Spinal cord (tissue), 10 donors: ENCODE measurements at places on chromosomes 6 and 20.

GRCh38 chr6:30938730-30939129 is 2.0 kb upstream of the MUCL3 start:
- no peak for DNase-seq

DNA sequence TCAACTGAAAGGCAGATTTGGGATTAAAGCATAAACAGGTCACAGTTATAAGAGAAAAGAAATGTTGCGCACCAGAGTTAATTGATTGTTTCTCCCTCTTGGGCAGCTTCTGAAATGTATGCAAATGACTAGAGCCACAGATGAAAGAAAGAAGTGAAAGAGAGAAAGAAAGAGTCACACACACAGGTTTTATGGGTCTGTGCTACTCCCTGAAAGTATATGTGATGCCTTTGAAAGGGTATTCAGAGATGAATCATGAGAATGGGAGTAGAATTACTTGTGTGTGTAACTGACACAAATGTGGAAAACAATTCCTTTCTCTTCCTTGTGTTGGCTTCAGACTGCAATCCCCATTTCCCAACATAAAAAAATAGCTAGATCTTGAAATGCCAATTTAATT is 196.9 kb downstream of the FOXA2 start:
- no peak for DNase-seq

GRCh38 chr20:62339647-62340062 is 27.5 kb downstream of the LAMA5 start:
- DNase-seq, result no peak

DNA sequence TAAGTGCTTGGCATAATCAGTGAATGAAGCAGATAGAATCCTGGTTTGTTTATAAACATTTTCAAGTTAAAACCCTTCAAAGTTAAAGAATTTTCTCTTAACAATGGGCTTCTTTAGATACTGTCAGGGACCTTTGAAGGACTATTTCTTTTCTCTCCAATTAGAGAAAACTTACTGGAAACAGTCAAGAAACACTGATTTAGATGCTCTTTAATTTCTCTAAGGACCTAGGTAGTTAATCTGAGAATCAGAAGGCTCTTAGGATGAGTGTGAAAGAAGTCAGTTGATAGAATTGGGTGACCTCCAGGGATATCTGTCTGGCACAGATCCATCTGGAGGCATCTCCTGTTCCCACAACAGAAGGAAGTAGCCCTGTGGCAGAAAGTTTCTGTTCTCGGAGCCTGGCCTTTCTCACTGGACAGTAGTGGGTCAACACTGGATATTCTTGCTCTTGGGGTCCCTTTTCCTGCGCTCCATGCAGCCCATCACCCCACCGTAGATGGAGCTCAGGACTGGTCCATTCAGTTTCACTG is 22.5 kb downstream of the KIAA0408 start:
- no peak for DNase-seq

- no peak for DNase-seq
These were observed 469.8 kb downstream of the BMP2 start for GRCh38 chr20:7237251-7237650.

DNA sequence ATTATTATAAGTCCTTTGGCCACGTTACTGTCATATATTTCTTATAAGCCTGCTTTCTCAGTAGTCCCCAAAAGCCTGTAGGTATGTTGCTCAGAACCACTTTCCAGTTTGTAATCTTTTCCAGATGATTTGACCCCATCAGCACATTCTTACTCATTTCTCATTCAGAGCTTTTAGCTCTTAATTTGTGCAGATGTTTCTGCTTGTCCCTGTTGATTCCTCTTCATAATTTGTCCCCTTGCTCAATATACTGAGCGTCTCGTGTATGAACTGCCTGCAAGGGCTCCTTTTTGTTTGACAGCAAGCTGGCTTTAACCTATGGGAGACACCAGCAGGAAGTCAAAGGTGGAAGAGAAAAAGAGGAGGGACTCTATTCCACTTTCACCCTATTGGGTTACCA is 733.8 kb upstream of the GJE1 start:
- no peak for DNase-seq

GRCh38 chr6:149012040-149012545 is 265.3 kb downstream of the UST start:
- no peak for DNase-seq

GRCh38 chr6:41747256-41748101 is at the start of gene PGC:
Gene PGC (minus strand): TSS chr6:41747397. CDS start chr6:41747334, 63 bp downstream.
- DNase-seq, result no peak

DNA sequence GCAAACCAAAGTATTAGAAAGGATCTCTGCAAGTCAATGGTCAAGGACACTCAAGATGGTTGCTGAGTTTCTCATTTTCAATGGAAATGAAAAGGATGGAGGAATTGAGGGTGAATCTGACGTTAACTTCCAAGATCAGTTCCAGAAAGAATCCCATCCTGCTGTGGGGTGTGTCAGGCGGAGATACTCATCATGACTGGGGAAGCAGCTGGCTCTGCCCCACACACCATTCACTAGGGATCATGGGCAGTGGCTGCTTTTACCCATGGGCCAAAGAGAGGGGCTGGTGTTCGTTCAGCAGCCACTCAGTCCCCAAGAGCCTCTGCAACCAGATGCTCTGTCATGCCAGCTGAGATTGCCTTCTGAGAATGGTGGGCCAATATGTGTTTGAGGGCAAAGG is 102.3 kb upstream of the KCNK16 start:
- no peak for DNase-seq

GRCh38 chr6:47016261-47016660 is 25.9 kb downstream of the ADGRF1 start:
- DNase-seq, result peak; percentile 22

DNA sequence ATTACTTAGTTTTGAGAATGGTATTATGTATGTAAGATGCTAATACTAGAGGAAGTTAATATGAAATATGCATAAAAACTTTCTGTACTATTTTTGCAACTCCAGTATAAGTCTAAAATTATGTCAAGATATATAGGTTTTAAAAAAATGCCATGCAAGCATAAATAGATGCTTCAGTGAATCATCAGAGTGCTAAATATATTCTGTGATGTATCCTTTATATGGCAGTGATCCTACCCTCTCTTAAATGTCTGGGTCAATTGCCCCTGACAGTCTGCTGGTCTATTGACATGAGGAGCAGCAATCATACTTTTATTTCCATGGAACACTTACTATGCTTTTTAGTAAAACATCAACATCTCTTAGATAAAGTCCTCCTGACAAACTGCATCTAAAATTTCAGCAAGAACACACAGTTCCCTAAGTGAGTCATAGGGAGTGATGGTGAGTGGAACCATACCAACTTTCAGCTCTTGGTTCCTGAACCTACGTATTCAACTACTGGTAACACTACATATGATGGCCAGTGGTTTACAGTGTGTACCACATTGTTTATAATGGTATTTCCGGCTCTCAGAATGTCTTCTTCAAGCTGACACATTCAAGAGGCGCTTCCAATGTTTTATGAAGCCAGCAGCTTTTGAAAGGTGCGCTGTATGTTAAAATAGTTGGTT is 928.7 kb upstream of the GJE1 start:
- DNase-seq, result no peak

DNA sequence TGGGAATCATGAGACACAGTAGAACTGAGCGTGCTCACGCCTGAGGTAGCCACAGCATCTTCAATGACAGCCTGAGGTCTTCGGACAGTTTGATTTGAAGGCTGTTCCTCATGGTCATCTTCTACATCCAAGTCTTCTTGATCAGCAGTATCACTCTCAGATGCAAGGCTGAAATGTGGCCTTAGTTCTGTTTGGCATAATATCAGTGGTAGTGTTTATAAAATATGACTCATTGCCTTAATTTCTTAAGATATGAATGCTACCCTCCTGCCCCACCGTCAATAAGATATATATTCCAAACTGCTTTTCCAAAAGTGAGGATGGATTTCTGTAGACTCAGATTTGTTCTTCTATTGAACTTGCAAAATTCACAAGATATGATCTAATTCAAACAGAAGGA is 17.5 kb upstream of the MAP7 start:
- DNase-seq, result no peak

GRCh38 chr6:138978229-138978628 is 9.8 kb downstream of the REPS1 start:
- no peak for DNase-seq

DNA sequence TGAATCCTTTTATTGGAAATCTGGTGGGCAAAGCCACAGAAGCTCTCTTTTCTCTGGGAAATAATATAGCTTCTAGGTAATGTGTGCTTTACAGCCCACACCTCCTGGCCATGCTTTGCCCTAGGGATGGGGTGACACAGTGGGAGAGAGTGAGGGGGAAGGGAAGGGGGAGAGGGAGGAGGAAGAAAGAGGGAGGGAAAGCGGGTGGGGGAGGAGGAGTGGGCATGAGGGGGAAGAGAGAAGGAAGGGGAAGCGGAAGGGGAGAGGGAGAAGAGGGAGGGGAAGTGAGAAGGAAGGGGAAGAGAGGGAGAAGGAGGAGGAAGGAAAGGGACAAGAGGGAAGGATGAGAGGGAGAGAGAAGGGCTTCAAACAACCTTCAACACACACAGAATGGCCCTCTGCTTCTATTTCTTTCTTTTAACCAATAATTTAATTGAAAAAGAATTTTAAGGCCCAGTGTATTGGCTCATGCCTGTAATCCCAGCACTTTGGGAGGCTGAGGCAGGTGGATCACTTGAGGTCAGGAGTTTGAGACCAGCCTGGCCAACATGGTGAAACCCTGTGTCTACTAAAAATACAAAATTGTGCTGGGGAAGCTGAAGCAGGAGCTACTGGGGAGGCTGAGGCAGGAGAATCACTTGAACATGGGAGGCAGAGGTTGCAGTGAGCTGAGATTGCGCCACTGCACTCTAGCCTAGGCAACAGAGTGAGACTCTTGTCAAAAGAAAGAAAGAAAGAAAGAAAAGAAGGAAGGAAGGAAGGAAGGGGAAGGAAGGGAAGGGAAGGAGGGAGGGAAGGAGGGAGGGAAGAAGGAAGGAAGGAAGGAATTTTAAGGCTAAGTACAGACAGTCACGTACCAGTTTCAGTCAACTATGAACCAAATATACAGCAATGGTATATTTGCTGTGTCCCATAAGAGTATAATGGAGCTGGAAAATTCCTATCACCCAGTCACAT is 75.2 kb downstream of the RSPH3 start:
- DNase-seq, result no peak

DNA sequence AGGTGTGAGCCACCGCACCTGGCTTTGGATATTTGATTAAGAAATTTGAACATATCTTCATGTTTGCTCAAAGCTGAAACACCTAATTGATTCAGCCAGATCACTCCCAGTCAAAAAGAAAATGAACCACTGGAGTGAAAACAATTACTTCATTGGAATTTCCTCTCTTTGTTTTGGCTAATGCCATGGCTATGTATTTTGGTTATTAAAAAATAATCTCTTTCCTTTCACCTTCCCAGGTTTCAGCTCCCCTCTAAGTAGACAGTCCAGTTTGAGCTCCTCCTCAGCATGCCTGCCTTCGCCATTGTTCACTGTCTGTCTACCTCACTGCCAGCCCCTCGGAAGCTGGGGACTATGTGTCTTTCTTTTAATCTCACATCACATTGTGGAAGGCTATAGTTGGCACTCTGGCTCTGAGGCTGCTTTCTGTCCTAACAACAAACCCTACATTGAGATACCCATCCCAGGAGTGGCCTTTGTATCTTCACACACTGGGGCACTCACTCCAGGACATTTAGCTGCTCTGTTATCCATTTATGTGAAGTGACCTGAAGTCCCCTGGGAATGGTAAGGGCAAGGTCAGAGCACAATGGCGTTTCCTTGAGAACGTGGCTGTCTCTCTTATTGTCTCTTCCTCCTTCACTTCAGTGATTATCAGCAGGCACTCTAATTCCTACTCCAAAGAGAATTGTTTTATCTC is 764.0 kb upstream of the CITED2 start:
- DNase-seq, result no peak

- DNase-seq, result no peak
These were observed 3.5 kb upstream of the PLCG1 start for GRCh38 chr20:41133709-41134361.

DNA sequence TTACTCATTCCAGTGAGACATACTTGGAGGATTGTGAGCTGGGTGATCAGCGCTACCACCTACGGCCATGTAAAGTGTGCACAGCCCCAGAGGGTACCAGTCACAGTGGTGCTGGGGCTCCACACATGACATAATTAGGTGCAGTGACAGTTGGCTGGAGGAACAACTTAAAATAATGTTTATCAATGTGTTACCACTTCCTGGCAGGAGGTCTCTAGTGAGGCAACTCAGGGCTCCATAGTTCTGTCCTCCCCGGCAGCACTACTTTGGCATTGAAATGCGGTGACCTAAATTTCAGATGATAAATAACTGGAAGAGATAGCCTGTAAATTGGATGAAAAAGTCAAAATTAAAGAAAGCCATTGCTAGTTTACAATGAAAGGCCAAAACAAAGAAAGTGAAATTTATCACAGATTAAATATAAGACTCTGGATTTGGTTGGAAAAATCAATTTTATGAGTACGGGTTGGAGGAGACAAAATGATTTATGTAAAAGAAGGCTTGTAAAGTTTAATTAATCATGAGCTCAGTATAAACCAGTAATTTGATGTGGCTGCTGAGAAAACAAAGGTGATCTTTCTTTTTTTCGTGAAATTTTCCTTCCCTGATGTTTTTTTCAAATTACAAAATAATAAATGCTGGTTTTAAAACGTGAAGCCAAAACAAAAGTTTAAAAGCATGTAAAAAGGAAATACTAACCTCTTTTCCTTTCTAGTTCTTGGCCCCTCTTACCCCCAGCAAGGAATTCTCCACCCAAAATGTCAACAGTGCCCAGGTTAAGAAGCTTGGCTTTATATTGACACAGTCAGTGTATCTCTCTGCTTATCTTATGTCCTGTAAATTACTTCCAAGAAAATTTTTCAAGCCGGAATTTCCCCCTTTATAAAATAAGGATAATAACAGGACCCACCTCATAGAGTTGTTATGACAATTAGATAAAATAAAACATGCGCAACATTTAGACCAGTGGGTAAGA is 126.7 kb upstream of the NOX3 start:
- no peak for DNase-seq

- DNase-seq, result no peak
These were observed 57.6 kb upstream of the ZNFX1 start for GRCh38 chr20:49335476-49335875.

DNA sequence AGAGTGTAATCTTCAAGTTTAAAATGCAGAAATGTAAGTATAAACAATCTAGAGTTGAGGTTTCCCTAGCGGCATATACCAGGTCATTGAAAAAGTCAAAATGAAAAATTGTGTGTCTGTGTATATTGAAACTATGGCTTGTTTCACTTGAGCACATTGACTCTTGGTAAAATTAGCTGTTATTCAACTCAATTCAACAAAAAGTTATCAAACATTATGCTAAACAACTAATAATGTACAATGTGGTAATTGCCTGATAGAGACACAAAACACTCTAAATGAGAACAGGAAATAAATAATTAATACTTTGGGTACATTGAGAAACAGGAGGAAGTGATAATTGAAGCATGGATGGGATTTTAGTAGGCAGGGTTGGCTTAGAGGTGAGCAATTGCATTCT is 444.8 kb downstream of the CDKAL1 start:
- no peak for DNase-seq

DNA sequence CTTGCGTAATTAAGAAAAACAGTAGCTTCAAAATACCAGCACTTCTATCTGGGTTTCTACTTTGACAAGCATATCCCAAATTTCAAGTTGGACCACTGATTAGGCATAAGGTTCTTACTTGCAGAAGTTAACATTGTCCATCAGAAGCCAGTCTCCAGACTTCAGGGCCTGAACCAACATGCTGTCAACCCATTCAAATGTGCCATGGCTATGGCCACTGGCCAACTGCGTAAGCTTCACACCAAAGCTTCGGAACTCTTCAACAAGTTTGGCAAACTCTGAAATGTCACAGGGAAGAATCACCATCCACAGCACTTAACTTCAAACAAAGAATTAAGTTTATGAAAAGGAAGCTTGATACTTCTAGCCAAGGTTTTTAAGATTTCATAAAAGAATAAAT is 78.0 kb upstream of the LYRM2 start:
- DNase-seq, result no peak
